ENCODE measurements at places on chromosomes 1 and 21.
A peak's percentile ranks its signal among the peaks of the same experiment; 100 is the strongest.

- no peak for DNase-seq
Observed at GRCh38 chr1:29677028-29678024, 441.0 kb downstream of the PTPRU start.

DNA sequence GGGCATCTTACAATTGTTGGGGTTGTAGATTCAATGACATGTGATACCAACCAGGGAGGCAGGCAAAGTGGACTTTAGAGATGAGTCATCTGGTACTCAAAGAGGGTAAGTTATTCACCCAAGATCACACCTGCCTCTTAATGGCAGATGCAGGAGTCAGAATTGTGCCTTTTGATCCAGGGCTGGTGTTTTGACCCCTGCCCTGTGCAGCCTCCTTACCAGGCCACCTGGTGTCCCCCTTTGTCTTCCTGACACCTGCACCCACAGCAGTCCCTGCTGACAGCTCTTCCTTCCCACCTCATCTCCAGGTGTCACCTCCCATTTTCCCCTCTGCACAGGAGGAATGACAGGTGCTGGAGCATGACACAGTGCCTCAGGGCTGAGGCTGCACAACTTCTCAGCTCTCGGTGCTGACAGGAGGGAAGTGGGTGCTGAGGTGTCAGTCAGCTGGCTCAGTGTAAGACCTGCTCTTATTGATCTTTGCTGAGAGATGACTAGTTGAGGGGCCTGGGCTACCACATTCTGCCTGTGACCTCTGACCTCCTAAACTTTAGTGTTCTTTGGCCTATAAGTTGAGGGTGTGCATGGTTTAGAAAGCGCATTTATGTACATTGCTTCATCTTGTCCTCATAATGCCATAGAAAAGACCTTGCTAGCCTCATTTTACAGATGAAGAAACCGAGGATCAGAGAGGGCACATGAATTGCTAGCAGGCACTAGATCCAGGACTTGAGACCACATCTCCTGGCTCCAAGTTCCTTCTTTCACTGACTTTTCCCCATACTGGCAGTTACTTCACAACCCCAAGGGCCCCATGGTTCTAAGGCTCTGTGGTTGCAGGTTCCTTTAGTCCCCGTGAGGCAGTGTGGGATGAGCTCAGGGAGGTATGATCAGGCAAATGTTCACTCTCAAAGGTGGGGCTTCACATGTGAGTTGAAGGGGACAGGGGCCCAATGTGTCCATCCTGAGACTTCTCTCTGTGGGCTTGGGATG, 31.3 kb downstream of the CACNA1E start:
- DNase-seq = no peak

DNA sequence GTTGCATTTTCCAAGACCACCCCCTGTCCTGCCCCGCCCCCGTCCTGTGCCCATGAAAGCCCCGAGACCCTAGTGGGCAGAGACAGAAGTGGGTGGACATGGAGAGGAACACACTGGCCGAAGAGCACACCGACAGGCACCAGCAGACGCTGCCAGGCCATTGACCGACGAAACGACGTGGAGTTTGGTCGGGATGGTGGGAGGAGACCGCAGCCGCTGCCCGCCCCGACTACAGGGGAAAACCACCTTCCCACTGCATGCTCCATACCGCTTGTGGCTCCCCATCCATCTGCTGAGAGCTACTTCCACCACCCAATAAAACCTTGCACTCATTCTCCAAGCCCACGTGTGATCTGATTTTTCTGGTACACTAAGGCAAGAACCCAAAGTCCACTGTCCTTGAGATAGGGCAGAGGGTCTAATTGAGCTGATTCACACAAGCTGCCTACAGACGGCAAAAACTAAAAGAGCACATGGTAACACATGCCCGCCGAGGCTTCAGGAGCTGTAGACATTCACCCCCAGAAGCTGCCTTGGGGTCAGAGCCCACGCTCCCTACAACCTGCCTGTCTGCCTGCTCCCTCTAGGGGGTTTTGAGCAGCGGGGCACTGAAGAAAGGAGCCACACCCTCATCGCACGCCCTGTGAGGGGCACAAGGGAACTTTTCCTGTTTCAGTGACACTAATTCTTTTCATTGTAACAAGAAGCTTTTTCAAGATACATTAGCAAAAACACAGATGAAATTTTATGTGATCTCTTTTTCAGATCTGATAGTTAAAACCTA, 81.2 kb upstream of the RAB3GAP2 start:
- no peak for DNase-seq

GRCh38 chr1:150365941-150366340, 2.0 kb downstream of the RPRD2 start:
- no peak for DNase-seq

DNA sequence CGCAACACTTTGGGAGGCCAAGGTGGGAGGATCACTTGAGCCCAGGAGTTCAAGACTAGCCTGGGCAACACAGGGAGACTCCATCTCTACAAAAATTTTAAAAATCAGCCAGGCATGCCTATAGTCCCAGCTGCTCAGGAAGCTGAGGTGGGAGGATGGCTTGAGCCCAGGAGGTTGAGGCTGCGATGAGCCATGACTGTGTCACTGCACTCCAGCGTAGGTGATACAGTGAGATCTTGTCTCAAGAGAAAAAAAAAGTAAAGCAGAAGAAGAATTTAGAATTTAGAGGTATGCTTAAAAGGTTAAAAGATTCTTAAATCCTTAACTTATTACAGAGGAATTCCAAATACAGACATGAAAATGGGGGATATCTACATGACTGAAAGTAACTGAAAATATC, 79.5 kb downstream of the SMYD3 start:
- DNase-seq = no peak

GRCh38 chr1:100039591-100039990, 69.8 kb downstream of the SLC35A3 start:
- no peak for DNase-seq

DNA sequence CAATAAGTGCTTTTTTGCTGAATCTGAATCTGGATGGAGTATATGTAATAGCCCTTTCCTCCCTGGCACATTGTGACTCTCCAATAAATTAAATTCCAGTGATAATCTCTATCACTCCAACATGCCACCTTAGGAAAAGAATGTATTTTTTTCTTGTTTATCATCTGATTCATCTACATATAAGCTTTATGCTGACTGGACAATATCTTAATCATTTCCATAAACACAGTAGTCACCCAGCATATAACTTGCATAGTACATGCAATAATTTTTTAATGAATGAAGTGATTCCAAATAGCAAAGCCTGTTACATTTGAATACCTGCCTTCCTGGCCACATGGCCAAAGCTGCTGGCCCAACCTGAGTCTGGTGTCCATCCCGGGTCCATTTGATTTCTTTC, 477.6 kb upstream of the USP24 start:
- no peak for DNase-seq

DNA sequence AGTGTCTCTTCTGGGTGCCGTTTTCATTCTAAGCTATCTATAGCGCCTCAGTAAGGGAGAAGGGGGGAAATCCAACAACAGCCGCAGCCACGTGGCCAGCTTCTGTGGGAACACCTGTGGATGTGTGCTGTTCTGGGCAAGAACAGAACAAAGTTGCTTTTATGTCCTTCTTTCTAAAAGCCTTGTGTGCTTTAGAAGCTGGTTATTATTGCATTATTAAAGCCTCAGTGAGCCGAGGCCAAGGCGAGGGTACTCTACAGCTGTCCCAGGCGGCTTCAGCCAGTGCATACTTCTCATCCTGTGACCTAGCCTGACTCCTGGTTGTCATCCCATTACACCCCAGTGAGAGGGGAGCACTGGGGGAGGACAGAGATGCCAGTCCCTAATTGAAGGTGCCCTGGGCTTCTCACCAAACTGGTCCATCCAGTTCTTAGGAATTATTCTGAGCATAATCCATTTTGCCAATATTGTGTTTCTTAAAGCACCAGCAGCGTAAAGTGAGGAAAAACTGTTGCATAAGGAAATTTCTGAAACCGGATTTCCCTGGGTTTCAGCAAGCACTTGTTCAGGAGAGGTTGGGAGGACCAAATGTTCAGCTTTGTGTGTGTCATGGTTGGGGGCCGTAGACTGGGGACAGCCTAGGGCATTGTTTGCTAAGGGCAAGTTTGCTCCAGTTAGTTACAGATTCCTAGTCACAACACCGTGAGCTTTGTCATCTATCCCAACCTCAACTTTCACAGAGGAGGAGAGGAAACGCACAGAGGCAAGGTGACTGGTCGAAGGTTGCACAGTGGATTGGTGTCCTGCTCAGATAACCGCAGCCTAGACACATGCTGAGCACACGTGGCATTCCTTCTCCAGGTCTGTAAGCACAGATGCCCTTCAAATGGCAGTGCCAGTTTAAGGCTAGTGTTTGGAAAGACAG, 61.0 kb upstream of the ATP1A1 start:
- DNase-seq = no peak

DNA sequence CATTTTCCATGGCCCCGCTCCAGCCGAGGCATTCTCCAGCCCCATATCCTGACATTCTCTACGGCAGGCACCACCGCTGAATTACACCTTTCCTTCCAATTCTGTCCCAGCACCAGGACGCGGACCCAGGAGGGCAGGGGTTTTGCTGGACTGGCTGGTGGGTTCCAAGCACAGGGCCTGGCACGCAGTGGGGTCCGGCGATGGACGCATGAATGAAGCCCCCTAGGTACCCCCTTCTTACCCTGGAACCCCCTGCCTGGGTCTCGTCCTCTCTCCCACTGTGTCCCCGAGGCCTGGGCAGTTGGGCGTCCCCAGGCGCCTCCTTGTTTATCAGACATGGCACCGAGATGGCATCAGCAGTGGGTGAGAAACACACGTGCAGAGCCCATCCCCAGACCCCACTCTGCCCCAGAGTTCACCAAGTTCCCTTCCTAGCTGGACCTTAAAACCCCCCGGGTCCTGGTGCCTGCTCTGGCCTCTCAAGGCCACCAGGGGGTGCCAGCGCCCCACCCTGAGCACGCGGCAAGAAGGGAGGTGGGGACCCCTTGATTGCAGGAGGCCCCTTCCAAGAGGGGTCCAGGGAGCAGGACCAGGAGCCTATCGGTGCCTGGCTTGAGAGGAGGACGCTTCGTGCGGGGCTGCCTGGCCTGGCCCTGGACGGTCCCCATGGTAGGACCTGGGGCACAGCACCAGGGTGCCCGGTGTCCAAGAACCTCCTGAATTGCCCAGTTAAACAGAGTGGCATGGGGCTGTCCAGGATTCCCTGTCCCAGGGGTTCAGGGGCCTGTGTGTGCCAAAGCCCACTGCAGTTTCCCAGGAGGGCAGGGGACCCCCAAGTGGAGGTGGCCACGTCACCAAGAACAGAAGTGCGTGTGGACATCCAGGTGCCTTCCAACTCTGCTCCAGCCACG, 46.1 kb downstream of the MEGF6 start:
- peak; percentile 25 for DNase-seq

DNA sequence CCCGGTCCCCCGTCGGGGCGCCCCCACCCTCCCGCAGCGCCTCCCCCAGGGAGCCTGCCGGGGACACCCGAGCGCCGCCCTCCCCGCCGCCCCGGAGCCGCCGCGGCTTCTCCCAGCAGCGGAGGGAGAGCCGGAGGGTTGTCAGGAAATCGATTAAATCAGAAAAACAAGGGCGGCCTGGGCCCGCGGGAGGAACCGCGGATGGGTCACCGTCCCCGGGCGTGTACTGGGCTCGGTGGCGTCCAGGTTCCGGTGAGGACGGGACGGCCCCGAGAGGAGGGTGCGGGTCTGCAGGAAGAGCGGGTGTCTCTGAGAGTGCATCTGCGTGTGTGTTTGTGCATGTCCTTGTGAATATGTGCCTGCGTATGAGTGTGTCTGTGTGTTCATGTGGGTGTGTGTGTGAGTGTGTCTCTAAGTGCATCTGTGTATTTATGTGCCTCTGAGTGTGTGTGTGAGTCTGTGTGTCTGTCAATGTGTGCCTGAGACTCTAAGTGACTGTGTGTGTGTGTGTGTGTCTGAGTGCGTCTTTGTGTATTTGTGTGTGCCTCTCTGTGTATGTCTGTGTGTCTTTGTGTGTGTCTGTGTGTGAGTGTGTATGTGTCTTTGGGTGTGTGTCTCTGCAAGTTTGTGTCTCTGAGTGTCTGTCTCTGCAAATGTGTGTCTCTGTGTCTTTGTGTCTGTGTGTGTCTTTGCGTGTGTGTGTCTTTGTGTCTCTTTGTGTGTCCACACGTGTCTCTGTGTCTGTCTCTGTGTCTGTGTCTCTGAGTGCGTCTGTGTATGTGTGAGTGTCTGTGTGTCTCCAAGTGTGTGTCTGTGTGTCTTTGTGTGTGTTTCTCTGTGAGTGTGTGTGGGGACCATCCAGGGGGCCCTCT, 1.1 kb downstream of the SPSB1 start:
- peak; percentile 32 for DNase-seq

DNA sequence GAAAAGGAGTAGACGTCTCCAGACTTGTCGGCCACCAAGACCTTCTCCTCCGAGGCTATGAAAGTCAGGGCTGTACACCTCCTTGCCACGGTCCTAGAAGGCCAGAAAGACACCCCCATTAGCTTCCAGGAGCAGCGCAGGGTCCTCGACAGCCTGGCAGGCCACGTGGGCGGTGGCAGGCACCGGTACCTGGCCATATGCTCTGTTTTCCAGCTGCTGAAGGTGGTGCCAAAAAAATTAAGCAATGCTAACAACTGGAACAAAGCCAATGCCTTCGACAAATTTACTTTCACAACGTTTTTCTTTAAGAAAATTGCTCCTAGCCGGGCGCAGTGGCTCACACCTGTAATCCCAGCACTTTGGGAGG, 15.9 kb downstream of the WDR4 start:
- DNase-seq = no peak

DNA sequence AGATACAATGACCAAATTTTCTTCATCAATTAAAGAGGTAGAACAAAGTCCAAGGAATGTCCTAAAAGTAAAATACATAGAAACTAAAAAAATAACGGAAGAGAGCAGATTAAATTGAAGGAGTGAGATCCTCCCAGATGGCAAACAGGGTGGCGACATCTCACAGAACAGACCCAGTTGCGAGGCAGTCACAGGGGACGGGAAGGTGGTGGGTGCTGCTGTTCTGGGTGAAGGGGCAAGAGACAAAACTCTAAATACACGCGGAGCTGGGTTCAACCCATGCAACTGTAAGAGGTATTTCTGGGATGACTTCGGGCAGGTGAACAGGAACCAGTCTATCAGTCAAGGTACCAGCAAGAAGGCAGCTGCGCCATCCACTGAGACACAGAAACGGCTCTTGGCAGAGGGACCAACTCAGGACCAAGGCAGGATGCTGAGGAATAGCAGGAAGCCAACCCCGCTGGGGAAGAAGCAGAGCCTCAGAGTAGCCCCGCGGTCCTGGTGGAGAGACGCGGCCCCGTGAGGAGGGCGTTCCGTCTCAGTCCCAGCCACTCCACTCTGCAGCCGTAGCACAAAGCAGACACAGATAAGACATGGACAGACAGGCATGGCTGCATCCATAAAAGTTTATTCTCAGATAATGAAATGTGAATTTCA, 32.2 kb downstream of the WDR4 start:
- no peak for DNase-seq

- no peak for DNase-seq
Observed at GRCh38 chr1:248823517-248824001, 2.2 kb downstream of the SH3BP5L start.

DNA sequence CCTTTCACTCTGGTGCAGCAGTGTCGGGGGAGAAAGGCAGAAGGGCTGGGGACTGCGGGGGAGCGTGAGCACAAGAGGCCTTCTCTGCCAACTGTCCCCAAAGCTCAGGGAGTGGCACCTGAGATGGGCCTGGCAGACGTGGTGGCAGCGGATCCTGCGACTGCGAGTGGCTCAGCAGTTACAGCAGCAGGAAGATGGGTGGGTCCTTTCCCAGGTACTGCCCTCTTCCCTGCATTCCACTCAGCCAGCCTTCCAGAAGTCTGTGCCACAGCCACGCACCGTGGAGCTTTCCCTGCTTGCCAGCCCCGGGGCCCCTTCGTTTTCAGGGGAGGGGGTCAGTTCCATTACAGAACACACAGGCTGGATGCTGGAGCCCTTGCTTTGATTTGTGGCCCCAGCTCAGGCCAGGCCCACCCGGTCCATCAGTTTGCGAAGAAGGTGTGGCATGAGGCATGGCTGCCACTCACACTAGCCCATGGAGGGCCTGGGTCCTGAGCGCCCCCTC, 17.2 kb downstream of the MTHFR start:
- no peak for DNase-seq

All from activated CD4-positive, alpha-beta T cell treated with anti-CD3 and anti-CD28 coated beads, Interleukin-2, amount 50 U/mL, for 1 hour (primary cell).